ENCODE measurements at places on chromosomes 5 and 9.

GRCh38 chr5:54390015-54390414 lies 65.5 kb upstream of the HSPB3 start:
- peak; percentile 29 for DNase-seq

GRCh38 chr9:133726401-133727276 lies 11.5 kb downstream of the SARDH start:
- no peak for DNase-seq

DNA sequence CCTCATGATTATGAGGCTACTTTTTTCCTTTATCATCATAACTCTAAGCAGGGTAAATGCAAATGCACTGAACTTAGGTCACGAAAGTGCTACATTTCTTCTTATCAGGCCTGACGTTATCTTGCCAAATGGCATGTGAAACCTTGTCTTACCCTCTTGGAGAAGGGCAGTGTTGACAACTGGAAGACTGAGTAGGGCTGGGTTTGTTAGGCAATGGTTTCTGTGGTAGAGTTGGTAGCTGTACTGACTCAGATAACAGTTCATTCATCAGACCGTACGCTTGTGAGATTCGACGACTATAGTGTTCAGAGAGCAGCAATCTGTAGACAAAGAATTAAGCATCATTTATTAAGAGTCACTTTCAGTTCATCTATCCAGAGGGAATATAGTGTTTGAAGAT lies 127.7 kb downstream of the CPLANE1 start:
- no peak for DNase-seq

DNA sequence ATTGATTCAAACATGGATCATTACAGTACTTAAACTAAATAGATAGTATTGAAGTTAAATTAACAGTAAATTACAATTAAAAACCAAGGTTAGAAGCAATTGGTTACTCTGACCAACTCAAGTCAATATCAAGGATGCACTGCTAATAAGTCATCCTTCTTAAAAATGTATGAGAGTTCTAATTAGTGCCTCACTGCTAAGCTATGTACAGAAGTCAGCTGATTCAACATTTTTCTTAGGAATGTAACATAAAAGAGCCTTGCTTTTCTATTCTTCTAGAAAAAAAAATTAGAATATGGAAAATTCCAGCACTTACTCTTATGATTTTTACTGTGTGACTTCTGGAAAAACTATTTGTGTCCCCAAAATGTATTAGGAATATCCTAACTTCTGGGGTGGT lies 75.7 kb upstream of the FBN2 start:
- DNase-seq: no peak

DNA sequence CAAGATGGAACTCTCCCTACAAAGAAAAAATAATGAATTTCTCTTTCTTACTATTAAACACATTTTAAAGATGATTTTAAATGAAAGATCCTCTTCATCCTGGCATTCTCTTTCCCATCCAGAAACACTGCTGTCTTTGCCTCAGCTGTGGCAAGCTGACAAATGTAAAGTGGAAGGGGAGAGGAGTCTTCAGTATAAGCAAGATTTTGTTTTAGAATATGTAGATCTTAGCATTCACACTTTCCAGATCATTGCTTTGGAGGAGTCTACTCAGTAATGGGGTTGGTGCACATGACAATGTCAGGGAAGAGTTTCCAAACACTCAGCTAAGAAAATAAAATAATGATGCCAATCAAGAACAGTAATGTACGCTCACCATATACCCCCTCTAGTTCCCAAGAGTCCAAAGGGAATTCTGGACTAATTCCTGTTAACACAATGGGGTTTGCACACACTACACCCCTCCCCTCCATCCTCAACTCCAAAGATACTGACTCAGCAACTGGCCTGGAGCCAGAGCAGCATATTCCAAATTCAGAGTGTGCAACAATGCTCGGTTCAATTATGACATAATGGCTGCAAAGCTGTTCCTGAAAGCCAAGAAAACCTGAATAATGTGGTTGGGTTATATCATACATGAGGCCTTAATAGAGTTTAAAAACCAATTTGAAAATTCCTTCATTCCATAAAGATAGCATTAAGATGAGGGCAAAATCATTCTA lies 4.6 kb downstream of the C5orf63 start:
- DNase-seq: no peak

GRCh38 chr9:107049046-107049802 lies 186.3 kb downstream of the ZNF462 start:
- DNase-seq: no peak

- DNase-seq: no peak
These were observed 235.9 kb upstream of the FAM174A start for GRCh38 chr5:100299261-100299660.

DNA sequence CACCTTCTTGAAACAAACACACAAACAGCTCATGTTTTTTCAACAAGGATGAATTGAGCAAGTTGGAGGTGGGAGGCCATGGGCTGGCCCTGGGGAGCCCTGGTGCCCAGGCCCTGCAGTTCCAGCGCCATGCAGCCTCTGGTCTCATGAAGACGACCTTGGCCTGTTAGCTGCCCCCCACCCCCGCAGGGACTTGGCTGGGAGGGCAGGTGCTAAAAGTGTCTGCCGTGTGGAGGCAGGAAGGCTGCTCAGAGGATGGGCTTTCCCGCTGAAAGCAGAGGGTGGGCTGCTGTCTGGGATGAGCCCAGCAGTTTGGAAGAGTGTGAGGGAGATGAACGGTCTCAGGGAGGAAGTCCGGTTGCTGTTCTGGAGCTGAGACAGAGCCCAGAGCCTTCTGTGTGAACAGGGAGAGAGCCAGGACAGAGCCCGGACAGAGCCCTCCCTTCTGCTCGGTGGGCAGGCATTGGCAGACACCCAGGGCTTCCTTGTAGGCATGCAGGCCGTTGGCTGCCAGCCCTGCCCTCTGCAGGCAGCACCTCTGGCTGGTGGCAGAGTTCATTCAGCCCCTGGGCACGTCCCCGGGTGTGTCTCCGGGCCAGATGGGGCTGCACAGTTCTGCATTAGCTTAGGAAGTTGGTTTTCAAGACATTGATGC lies 18.7 kb downstream of the ROPN1L start:
- no peak for DNase-seq
